ENCODE measurements at places on chromosomes 7 and 10.

- DNase-seq, result no peak
These were observed 672 bp downstream of the GTPBP4 start for GRCh38 chr10:988667-989545.

DNA sequence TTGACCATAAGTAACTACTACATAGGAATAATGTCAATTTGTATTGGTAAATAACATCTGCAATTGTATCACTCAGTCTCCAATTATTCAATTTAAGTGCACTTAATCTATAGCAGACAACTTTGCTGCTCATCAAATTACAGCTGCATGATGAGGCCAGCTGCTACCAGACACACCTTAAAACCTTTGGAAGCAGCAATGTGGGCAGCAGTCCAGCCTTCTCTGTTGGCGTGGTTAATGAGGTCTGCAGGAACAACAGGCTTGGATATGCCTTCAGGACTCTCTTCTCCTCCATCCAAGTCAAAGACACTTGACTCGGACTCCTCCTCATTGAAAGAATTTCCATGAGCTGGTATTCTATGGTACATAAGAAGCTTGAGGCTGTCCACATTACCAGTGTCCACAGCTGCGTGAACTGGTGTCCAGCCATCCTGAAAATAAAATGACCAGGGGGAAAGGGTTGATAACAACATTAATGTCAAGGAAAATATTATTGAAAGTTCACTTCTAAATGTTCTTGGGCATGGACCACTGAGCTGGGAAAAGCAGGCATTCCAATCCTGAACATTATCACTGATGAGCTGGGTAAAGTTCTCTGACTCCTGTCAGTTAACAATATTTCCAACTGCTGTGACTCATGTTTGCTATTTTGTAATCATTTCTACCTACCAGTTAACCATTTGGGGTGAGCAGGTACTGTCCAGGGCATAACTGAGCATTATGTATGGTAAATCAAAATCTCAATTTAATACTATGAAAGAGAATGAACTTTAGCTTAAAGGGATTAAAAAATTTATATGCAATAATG lies 95.7 kb downstream of the CTTNBP2 start:
- no peak for DNase-seq

DNA sequence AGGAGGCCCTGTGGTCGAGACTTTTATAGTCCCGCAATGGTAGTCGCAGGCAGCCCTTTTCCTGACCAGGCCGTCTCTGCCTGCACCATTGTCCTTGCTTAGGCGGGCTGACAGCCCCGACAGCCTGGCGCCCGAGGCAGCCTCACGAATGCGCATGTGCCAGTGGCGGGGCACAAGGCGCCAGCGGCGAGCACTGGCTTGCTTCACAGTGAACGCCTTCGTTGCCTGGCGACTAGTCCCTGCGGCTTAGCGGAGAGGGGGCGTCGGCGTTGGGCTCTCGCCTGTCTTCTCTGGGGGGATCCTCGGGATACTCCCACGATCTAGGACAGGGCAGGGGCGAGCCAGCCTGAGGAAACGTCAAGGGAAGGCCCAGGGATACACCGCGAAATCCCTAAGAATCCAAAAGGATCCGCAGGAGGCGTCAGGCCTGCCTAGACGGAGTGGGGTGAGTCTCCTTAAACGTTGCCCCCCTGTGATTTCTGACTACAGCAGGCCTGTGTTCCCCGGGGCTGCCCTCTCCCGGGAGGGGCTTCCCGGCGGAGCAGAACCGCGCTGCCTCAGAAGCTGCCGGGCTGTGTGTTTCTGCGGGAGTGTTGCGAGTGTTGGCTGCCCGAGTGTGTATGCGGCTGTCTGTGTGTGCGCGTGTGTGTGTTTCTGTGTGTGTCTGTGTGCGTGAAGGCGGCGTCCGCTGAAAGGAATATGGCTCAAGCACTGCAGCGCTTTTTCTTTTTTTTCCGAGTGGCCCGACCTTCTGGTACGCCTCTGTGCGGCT lies 20.5 kb upstream of the ZNF273 start:
- peak; percentile 22 for DNase-seq

GRCh38 chr10:104371753-104372152 lies 18.1 kb downstream of the CFAP58 start:
- no peak for DNase-seq

- DNase-seq, result no peak
These were observed 249.3 kb upstream of the ZMIZ1 start for GRCh38 chr10:78819361-78820006.

- DNase-seq, result peak; percentile 8
These were observed 23.4 kb upstream of the DPYSL4 start for GRCh38 chr10:132163278-132163765.

GRCh38 chr10:2201534-2202099 lies 464.3 kb upstream of the ADARB2 start:
- no peak for DNase-seq

- DNase-seq, result no peak
These were observed 7.7 kb downstream of the PON1 start for GRCh38 chr7:95316588-95316987.

GRCh38 chr10:12944931-12945330 lies 56.6 kb downstream of the CCDC3 start:
- no peak for DNase-seq

- no peak for DNase-seq
These were observed 26.0 kb upstream of the ZNF735 start for GRCh38 chr7:64180989-64181388.

DNA sequence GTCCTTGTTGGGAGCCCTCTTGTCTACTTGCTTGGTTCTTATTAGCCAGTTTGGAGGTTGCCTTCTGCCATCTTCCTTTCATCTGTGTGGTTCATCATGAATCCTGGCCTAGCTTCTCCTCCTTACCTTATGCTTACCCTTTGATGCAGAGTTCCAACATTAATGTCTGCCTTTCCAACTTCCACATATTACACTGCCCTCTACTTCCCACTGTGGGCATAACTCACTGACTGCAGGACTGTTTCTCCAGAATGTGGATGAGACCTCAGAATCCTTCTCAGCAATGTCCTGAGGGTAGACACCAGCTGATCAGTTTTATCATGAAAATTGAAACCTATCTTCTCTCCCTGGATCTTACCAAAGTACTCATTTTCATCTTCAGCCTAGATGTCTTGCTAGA lies 491.0 kb downstream of the LRMDA start:
- DNase-seq, result peak; percentile 12

GRCh38 chr10:115871855-115872254 lies 401.2 kb downstream of the GFRA1 start:
- no peak for DNase-seq

DNA sequence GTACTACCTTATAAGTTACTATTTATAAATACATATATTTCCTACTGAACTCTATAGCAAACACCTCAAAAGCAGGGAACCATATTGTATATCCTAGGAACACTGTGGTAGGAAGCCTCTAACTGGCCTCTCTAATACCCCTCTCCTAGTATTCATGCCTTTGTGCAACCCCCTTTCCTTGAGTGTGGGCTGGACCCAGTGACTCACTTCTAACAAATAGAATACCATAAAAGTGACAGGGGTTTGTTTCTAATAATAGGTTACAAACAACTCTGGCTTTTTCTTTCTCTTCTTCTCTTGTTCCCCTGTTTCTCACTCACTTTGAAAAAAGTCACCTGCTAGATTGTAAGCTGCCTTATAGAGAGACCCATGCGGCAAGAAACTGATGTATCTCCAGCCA lies 51.6 kb upstream of the MACC1 start:
- DNase-seq, result peak; percentile 22

DNA sequence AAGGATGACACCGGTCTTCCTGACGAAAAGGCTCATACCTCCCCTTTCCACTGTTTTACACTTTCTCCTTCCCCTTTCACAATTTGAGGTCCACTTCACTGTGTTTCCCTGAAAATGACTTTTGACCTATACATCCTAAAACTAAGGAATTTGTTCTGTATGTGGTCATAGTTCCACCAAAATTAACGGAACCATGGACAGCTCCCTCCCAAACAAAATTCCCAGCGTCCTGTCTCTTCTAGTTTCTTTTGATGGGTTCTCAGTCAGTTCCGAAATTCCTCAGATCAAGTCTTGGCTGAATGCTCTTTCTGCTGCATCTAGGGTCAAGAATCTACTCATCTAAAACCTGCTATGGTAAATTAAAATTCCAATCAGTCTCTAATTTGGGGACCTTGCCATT lies 1191.9 kb downstream of the CNTNAP2 start:
- DNase-seq, result peak; percentile 20

DNA sequence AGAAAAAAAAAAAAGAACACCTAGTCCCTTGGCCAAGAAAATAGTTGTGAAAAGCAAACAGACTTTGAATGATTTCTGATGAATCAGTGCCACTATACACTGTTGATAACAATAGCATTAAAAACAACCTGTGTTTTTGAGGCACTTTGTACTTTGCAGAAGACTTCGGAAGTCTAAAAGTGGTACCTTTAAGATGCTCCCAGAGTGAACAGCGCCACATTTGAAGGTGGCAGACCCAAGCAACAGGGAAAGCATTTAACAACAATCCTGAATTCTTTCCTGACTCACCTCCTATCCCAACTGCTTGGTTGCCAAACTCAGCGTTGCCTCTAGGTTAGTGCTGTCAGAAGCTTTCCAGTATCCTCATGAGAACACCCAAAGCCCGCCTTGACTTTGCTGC lies 102.5 kb upstream of the CCDC6 start:
- no peak for DNase-seq

DNA sequence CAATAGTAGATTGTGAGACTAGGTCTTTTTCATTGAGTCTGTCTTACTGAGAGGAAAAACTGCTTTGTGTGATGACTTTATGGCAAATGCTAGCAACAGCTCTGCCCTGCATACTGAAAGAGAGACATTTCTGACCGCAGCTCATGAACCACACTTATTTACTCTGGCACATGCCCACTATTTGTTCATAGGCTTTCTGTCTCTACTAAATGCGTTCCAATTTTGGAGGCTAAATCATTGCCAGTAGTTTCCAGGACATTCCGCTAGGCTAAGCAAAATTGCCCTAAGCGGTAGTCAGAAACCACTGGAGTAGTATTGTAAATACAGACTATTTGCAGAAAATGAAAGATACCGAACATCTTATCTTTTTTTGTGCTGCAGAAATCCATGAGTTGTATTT lies 55.6 kb upstream of the DLX6 start:
- DNase-seq, result peak; percentile 74

- no peak for DNase-seq
These were observed 1.7 kb downstream of the PDE1C start for GRCh38 chr7:32068411-32069101.

- no peak for DNase-seq
These were observed 71.2 kb upstream of the ARID5B start for GRCh38 chr10:61830072-61830845.

GRCh38 chr7:141649865-141650634 lies 51.9 kb downstream of the DENND11 start:
- peak; percentile 77 for DNase-seq

- peak; percentile 42 for DNase-seq
These were observed 572 bp downstream of the CHST12 start for GRCh38 chr7:2403718-2404648.

GRCh38 chr10:37865957-37866803 lies 8.8 kb upstream of the ZNF248 start:
- DNase-seq, result no peak

DNA sequence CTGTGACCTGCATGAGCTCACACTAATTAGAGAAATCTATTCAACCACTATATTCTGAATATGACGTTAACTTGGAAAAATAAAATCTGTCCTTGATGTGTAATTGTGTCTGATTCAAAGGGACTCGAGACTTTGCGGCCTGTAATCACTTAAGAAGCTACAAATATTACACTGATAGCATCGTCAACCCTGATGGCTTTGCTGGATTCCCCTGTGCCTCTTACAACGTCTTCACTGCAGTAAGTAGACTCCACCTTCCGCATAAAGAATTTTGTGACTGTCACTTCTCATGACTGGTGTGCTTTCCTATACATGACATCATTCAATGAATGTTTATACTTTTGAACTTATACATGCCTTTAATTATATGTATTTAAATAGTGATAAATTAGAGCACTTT lies 10.1 kb downstream of the PNLIP start:
- no peak for DNase-seq

- peak; percentile 38 for DNase-seq
These were observed 182.4 kb downstream of the PLXNA4 start for GRCh38 chr7:132393789-132394261.

- DNase-seq, result peak; percentile 39
These were observed 62.3 kb upstream of the LBX1 start for GRCh38 chr10:101291331-101292193.

GRCh38 chr7:25901658-25902057 lies 250.3 kb upstream of the NFE2L3 start:
- DNase-seq, result no peak

GRCh38 chr7:50687575-50688225 lies 95.0 kb downstream of the GRB10 start:
- no peak for DNase-seq

DNA sequence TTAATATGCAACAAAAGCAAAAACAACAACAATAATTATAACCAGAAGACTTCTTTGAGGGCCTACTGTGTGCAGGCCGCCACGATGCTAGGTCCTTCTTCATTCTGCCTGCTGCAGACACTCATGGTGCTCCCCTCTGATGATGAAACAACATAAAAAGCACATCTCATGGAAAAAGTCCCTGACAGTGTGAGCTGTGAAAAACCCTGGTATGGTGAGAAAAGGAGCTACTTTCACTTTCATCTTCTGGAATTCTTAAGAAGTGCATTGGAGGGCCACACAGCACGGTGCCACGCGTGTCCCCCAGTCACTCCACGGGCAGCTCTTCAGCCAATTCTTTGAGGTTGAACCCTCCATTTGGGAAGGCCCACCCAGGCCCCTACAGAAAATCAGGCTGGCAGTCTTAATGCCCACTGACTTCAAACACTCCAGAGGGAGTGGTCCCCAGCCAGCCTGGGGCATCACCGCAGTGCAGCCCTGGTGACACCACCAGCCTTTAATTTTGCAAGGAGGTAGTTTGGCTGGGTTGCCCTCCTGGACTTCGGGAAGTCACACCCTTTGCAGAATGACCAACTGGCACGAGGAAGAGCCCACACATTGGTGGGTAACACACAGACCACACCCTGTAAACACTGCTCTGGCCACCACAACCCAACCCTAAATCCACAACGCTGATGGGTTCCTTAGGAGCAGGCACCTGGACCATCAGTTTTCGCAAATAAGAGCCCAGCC lies 7.7 kb downstream of the KCNMA1 start:
- DNase-seq, result peak; percentile 50

GRCh38 chr10:103761075-103761920 lies 94.1 kb downstream of the SH3PXD2A start:
- DNase-seq, result no peak

DNA sequence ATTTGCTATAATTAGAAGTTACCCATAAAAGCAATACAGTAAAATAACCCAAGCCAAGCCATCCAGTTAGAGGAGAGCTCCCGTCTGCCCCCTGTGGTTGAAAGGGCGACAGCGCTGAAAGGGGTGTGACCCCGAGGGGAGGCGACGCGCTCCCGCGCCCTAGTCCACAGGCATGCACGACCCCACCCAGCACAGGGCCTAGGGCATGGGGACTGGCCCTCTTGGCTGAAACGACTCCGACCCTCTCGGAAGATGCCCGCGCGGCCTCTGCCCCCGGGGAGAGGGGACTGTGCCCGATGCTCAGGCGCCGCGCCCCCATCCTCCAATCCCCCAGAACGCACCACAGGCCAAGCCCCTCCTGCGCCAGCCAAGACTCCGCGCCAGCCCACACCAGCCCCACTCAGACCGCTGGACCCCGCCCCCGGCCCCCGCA lies 64.0 kb downstream of the CSGALNACT2 start:
- DNase-seq, result peak; percentile 22
